Activated naive CD4-positive, alpha-beta T cell treated with anti-CD3 and anti-CD28 coated beads for 36 hours (primary cell): ENCODE measurements at places on chromosomes 12 and 14. TPM values are rescaled to one million over a fixed set of nuclear protein-coding genes. Genes with fewer than 3 reads are reported as not detected.
A peak's percentile ranks its signal among the peaks of the same experiment; 100 is the strongest.

DNA sequence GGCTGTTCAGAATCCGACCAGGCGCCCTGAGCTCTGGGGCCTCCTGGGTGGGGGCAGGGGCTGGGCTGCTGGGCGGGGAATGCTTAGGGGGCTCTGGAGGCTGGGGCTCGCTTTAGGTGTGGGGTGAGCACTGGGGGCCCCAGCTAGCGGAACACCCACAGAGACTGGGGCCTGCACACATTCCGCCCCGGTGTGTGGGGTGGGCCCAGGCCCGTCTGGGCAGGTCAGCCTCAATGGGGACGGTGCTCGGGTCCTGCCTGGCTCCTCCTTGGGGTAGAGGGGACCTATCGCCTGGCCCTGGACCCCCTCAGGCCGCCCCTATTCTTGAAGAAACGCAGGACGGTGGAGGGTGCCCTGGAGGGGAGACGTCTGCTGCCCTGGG, 364.8 kb downstream of the TMEM121 start:
- DNase-seq: no peak
- H3K4me3 ChIP-seq: no peak overlapping the region
- no peak overlapping the region for H3K27ac ChIP-seq
- H3K36me3 ChIP-seq: no peaks in the 10 kb centered on the region

GRCh38 chr14:63663428-63664341, 22.0 kb upstream of the WDR89 start:
- H3K27me3 ChIP-seq: no peaks in the 10 kb centered on the region
- H3K4me1 ChIP-seq: no peaks in the 10 kb centered on the region
- no peak overlapping the region for H3K4me3 ChIP-seq
- H3K36me3 ChIP-seq: peaks cover 3% of the 10 kb centered on the region

DNA sequence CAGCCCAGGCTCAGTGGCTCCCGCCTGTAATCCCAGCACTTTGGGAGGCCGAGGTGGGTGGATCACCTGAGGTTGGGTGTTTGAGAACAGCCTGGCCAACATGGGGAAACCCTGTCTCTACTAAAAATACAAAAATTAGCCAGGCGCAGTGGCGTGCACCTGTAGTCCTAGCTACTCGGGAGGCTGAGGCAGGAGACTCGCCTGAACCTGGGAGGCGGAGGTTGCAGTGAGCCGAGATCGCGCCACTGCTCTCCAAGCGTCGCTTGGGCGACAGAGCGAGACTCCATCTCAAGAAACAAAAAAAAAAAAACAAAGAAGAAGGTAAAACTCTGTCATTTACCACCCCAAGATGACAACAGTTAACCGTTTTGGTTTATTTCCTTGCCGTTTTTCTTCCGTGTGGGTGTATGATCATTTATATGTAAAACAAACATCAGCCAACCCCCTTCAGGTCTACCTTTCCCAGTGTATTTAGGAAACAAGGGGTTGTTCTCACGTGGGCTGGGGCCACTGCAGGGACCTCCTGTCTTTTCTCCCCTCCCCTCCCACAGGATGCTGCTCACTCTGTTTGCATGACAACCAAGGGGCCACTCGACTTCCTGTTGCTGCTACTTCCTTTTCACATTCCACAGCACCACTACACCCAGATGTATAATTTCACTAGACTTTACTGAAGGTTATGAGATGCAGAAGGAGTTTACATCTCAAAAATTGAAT, 13.6 kb downstream of the TTC9 start:
- H3K4me1 ChIP-seq: peaks cover 81% of the 10 kb centered on the region
- H3K27ac ChIP-seq: peak overlapping the region; percentile 98
- no peaks in the 10 kb centered on the region for H3K27me3 ChIP-seq
- peak overlapping the region; percentile 83 for H3K4me3 ChIP-seq
- peak; percentile 92 for DNase-seq

GRCh38 chr12:111310076-111310870, 58.6 kb downstream of the PHETA1 start:
- H3K36me3 ChIP-seq: peaks cover 5% of the 10 kb centered on the region
- no peak overlapping the region for H3K27ac ChIP-seq
- H3K4me1 ChIP-seq: peaks cover 11% of the 10 kb centered on the region
- peaks cover 10% of the 10 kb centered on the region for H3K27me3 ChIP-seq
- no peak overlapping the region for H3K4me3 ChIP-seq
- no peak for DNase-seq

- H3K4me1 ChIP-seq: peaks cover 5% of the 10 kb centered on the region
- H3K27me3 ChIP-seq: peaks cover 5% of the 10 kb centered on the region
- no peak for DNase-seq
- H3K36me3 ChIP-seq: no peaks in the 10 kb centered on the region
- no peak overlapping the region for H3K27ac ChIP-seq
Observed at GRCh38 chr12:15719230-15719629, 70.0 kb downstream of the EPS8 start.

DNA sequence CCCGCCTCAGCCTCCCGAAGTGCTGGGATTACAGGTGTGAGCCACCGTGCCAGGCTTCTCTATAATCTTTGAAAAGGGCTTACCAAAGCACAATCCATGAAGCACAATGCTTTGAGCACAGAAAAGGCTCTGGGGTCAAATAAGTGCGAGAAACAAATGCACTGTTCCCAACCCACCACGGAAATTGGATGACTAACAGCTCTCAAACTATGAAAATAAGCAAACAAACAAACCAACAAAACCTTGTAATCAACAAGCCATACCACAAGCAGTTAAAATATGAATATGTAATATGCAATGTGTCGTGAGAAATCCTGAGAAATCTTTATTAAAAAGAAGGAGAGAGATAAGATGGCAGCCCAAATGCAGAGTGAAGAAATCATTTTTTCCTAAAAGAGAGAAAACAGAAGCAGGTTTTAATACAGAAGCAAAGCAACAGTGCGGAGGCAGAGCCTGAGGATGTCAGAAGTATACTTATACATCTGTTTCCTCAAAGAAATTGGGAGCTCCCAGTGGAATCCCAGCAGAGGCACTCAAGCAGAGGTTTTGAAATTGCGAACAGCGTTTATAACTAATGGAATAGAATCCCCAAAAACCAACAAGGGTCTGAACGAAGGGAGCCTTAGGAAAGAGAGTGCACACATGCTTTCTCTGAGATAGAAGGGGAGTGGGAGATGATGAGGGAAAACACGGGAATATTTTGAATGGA, 17.1 kb downstream of the SMCO2 start:
- no peaks in the 10 kb centered on the region for H3K27me3 ChIP-seq
- peaks cover 54% of the 10 kb centered on the region for H3K4me1 ChIP-seq
- no peak overlapping the region for H3K27ac ChIP-seq
- H3K36me3 ChIP-seq: no peaks in the 10 kb centered on the region

- H3K27ac ChIP-seq: no peak overlapping the region
- no peak for DNase-seq
- H3K4me1 ChIP-seq: peaks cover 22% of the 10 kb centered on the region
Observed at GRCh38 chr12:111094157-111095010, 174.0 kb upstream of the MYL2 start.

DNA sequence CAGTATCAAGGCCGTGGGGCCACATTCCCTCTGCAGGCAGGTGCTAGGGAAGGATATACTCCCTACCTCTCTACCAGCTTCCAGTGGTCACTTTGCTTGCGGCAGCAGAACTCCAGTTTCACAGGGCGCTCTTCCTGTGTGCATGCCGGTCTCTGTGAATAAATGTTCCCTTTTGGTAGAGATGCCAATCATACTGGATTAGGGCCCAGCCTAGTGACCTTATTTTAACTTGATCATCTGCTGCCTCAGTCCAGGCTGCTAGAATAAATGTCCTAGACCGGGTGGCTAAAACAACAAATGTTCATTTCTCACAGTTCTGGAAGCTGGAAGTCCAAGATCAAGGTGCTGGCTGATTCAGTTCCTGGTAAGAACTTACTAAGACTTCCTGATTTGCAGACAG, 198.8 kb upstream of the TMEM132C start:
- DNase-seq: no peak
- H3K4me3 ChIP-seq: no peak overlapping the region
- no peak overlapping the region for H3K27ac ChIP-seq
- H3K4me1 ChIP-seq: no peaks in the 10 kb centered on the region
- no peaks in the 10 kb centered on the region for H3K36me3 ChIP-seq

DNA sequence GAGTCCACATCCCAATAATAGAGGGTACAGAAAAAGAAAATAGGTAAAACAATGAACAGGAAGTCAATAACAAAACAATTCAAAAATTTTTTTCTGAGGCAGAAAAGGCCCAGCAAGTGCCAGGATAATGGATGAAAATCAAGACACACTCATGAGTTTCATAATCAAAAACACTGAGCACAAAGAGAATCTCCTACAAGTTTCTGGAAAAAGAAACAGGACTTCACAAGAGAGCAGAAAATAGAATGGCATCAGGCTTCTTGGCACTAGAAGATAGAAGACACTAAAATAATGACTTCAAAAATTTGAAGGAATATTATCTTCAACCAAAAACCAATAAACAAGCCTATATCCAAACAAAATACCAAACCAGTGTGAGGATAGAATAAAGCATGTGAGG, 36.8 kb downstream of the DMAC2L start:
- H3K4me1 ChIP-seq: peaks cover 13% of the 10 kb centered on the region
- H3K36me3 ChIP-seq: no peaks in the 10 kb centered on the region
- no peak for DNase-seq
- no peak overlapping the region for H3K4me3 ChIP-seq
- no peaks in the 10 kb centered on the region for H3K27me3 ChIP-seq

DNA sequence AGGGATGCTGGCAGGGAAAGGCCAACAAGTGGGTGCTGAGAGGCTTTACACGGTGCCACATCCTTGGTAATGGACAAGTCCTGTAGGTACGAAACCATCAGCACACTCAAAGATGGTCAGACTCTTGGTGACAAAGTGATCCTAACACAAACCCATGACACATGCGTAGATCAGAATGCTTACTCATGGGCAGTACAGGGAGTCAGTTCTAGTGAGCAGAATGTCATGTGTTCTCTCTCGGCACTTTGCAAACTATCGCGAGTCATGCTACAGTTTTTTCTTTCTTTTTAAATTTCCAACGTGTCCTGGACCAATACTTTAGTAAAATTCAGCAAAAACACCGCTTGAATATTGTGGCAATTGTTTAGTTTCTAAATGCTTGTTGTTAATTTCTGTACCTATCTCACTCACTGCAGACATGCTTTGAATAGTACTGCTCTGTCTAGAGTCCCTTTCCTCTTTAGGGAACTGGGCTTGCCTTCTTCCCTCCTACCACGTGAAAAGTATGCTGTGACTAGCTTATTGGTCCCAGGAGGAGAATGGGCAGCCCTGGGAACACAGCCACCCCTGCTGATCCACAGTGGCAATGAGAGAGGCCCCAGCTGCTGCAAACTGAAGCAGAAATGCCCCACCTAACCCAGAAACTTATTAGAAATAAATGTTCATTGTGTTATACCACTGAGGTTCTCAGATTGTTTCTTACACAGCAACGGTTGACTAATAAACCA, 62.4 kb downstream of the UBR7 start:
- peaks cover 6% of the 10 kb centered on the region for H3K36me3 ChIP-seq
- no peak for DNase-seq
- H3K4me1 ChIP-seq: no peaks in the 10 kb centered on the region
- H3K27me3 ChIP-seq: no peaks in the 10 kb centered on the region

GRCh38 chr14:52352061-52352491, 38.0 kb downstream of the PTGER2 start:
- no peak overlapping the region for H3K4me3 ChIP-seq
- peak overlapping the region; percentile 43 for H3K27ac ChIP-seq
- peaks cover 52% of the 10 kb centered on the region for H3K4me1 ChIP-seq
- no peaks in the 10 kb centered on the region for H3K27me3 ChIP-seq

DNA sequence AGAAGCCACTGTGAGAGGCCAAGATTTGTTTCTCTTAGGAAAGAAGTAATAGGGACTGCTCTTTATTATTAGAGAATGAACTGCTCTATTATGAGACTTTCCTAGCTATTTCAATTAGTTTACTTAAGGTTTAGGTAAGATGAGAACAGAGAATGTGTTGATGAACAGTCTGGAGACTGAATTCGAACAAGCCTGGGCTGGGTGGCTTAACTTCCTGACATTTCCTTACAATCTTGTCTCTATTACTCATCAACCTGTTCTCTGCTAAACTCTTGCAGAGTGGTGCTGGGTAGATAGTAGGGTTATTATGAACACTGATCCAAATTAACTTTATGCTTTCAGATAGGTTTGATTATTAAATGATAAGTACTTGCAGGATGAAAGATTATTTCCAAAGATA, 31.2 kb downstream of the SLC15A5 start:
- H3K4me3 ChIP-seq: no peak overlapping the region
- no peaks in the 10 kb centered on the region for H3K27me3 ChIP-seq
- H3K4me1 ChIP-seq: no peaks in the 10 kb centered on the region
- no peak overlapping the region for H3K27ac ChIP-seq
- no peak for DNase-seq

DNA sequence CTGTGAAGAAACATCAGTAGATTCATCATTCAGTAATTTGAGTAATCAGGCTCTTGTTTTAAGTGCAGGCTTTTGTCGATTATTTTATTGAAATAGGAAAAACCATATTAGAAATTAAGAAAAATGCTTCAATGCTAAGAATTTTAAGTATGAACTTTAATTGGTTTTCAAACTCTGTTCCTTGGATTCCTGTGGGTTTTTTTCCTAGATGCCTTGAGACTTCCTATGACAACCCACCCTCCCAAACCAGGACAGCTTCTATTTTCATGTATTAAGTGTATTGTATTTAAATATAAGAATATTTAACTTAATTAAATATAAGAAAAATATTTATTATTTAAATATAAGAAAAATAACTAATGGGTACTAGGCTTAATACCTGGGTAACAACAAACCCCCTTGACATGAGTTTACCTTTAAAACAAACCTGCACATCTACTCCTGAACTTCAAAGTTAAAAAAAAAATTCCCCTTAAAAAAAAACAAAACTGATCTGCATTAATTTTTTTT, 3.0 kb downstream of the ARHGAP5 start:
- no peak overlapping the region for H3K4me3 ChIP-seq
- peaks cover 2% of the 10 kb centered on the region for H3K27me3 ChIP-seq
- peaks cover 3% of the 10 kb centered on the region for H3K36me3 ChIP-seq
- no peak for DNase-seq
- H3K27ac ChIP-seq: no peak overlapping the region

GRCh38 chr12:11795913-11796459, 146.5 kb downstream of the ETV6 start:
- no peaks in the 10 kb centered on the region for H3K27me3 ChIP-seq
- no peak overlapping the region for H3K27ac ChIP-seq
- H3K4me3 ChIP-seq: no peak overlapping the region
- H3K4me1 ChIP-seq: peaks cover 38% of the 10 kb centered on the region
- DNase-seq: no peak

DNA sequence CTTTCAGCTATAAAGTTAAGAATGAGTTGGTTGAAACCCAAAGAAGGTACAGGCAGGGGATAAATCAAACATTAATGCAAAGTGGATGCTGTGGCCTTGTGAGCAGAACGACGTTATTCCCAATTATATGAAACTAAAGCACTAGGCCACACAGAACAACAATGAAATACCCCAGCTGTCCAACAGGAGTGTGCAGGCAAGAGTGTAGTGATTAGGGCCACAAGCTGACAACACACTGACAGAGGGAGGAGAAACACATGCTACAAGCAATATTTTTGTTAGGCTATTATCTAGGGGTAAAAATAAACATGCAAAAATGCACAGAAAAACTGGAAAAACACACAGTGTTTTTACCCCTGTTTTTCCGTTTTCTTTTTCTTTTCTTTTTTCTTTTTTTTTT, 15.0 kb downstream of the MAP3K9 start:
- DNase-seq: no peak
- H3K36me3 ChIP-seq: peaks cover 3% of the 10 kb centered on the region
- no peaks in the 10 kb centered on the region for H3K4me1 ChIP-seq
- H3K27me3 ChIP-seq: no peaks in the 10 kb centered on the region

Gene CD27
- 56.7 TPM for total RNA-seq

Gene IAPP
- total RNA-seq: not detected

Gene TOMM20L
- total RNA-seq: not detected

Gene KRT4
- total RNA-seq: not detected

Gene NTS
- total RNA-seq: not detected

Gene PLBD2
- 14.1 TPM for total RNA-seq

Gene BATF
- total RNA-seq: 178 TPM

Gene SYCP3
- not detected for total RNA-seq
